ENCODE measurements at places on chromosomes 4 and X. TPM values are rescaled to one million over a fixed set of nuclear protein-coding genes. Genes with fewer than 3 reads are reported as not detected.
A peak's percentile ranks its signal among the peaks of the same experiment; 100 is the strongest.

DNA sequence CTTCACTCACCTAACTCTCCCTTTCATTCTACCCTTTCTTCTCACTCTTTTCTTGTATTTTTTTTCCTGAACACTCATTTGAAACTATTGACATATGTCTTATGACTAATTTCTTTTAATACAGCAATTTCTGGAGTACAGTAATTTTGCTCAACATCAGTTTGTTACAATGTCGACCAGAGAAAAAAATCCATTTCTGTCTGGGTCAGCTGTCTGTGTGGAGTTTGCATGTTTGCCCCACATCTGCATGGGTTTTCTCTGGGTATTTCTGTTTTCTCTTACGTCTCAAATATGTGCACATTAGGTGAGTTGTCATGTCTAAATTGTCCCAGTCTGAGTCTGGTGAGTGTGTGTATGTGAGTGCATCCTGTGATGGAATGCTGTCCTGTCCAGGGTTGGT, 294.8 kb downstream of the HS3ST1 start:
- DNase-seq: no peak

DNA sequence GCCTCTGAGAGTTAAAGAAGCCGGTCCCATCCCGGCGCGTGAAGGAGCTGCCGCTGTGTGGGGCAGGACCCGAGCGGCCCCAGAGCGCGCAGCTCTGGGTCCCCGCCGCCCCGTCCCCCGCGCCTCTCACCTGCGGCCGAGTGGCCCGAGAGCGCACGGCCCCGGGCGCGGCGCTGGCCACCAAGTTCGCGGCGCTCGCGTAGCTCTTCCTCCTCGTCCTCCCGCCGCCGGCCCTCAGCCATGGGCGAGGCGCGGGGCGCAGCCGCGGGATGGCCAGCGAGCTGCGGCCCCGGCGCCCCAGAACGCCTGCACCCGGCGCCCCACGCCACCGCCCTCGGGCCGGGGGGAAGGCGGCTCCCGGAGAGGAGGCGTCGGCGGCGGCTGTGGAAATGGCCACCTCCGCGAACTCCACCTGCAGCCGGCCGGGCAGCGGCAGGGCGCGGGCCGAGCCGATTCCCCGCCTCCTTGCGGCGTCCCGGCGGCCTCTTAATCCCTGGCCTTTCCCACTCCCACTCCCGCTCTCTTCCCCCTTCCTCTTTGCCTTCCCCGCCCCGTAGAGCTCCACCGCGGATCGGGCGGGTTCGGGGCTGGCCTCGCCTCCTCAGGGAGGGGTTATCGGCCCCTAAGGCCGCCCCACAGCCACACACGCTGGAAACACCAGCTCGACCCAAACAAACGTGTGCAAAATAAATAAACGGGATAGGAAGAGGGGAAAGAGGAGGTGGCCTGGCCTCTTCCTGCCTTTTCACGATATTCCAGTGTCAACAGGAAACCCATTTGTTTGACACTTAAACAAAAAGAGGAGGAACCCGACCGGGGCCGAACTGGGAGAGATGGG, at the start of gene SH3D19:
SH3D19 (minus strand) TSS at position 495 of the 838 bp plus-strand sequence; CDS start at position 242, 253 bp downstream.
- peak; percentile 60 for DNase-seq

DNA sequence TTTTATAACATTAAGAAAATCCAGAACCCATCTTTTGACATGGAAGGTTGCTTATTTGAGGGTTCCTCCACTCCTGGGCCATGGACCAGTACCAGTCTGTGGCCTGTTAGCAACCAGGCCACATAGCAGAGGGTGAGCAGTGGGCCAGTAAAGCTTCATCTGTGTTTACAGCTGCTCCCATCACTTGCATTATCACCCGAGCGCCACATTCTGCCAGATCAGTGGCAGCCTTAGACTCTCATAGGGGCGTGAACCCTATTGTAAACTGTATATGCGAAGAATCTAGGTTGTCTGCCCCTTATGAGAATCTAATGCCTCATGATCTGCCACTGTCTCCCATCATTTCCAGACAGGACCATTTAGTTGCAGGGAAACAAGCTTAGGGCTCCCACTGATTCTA, 58.6 kb downstream of the NDST4 start:
- DNase-seq: peak; percentile 21

GRCh38 chr4:144171697-144172096, 31.2 kb upstream of the GYPA start:
- no peak for DNase-seq

- no peak for DNase-seq
Measured at GRCh38 chrX:133709501-133709900, 275.9 kb downstream of the GPC3 start.

Gene MAD2L1
- total RNA-seq: 118 TPM

Gene SMIM31
- total RNA-seq: not detected

Gene GABRG1
- total RNA-seq: not detected
